ENCODE measurements at places on chromosomes 12 and 14.

DNA sequence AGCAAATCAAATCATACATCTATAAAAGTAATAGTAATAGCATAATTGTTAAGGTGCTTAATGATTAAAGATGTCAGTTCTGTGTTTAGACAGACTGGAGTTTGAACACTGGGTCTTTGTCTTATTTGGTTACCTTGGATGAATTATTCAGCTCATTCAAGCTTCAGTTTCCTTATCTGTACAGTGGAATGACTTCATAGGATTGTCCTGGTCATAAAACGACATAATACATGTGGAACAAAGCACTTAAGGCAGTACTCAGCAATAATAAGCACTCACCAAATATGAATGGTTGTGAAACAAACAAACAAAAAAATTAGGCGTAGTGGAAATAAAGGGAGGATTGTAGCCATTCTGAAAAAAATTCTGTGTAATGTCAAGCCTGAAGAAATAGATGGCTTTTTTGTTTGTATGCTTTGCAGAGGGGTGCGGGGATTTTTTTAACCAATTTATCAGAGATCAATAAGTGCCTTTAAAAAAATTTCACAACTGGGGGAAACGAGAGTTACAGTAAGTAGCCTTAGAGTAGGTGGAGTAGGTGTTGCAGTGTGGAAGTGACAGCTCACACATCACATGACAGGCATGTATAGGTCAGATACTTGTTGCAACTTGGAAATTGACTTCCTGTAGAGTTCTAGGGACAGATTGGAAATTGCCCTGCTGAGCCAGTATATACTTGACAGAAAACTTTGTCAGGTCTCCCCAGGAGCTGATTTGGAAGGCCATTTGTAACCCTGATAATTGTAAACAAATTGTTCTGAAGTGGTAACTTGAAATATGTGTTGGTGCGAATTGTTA is 157.7 kb downstream of the SLC15A5 start:
- peak; percentile 1 for DNase-seq

GRCh38 chr12:15899282-15899870 is 11.8 kb upstream of the DERA start:
- peak; percentile 59 for DNase-seq

DNA sequence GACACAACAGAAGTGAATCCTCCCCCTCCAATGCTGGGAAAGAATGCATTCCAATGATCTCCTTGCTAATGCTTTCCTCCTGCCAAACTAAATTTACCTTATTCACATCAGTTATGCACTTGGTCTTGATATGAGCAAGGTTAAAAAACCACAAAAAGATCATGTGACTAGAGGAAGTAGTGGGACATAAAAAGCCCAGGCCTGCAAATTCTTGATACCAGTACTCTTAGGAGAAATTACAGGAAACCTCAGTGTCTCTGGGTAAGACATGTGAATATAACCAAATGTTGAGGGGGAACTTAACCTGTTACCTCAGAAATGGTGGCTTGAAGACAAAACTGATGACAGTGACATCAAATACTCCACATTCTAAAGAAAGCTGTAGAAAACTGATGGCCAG is 427.1 kb downstream of the RPS29 start:
- no peak for DNase-seq

DNA sequence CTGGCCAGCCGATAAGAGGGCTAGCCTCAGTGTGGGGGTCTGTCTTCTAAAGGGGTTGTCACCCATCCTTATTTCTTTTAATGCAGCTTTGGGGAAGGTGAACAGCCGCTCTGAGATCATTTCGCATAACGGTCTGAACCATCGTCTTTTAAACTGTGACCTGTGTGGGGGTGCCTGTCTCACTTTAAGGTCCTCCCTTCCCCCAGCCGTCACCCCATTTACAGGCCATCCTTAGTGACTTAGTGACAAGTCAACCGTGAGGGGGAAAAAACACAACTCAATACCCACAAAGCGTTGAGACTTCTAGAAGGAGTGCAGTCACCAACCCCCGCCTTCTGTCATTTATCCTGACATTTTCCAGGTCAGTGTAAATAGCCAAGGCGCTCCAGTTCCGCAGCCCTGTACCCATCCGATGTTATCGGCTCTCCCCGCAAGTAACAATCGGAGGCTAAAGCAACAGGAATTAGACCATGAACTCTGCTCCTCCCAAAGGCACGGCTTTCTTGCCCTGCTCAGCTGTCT is 505 bp upstream of the DENND5B start:
- DNase-seq: no peak

GRCh38 chr12:15276088-15276698 is 46.1 kb upstream of the PTPRO start:
- DNase-seq: peak; percentile 78

DNA sequence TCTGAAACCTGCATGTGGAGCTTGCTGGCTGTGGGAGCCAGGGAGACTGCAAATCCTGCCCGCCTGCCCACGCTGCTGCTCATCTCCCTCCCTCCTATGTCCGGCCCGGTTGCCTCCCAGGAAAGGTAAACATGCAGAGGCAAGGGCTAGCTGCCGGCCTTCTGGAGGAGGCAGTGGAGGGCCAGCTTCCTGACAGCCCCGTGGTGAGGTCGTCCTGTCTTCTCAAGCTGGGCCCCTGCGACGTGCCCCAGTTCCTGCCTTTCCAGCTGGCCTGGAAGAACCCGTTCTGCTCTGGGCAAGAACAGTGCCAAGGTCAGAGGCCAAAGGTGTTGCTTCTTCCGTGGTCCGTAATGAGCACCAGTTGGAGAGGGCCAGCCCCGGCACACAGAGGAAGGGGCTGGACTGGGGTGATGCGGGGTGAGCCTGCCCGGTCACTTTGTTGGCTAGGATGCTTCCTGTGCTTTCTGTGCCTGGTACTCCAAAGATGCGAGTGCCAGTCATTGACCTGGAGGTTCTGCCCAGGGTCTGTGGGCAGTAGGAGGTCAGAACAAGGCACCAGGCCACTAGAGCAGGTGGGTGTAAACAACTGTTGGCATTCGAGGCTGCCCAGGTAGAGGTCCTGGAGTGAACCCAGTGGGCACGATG is 25.3 kb downstream of the TPCN1 start:
- no peak for DNase-seq

- no peak for DNase-seq
Observed at GRCh38 chr14:22390195-22390594, 198.8 kb downstream of the DAD1 start.

DNA sequence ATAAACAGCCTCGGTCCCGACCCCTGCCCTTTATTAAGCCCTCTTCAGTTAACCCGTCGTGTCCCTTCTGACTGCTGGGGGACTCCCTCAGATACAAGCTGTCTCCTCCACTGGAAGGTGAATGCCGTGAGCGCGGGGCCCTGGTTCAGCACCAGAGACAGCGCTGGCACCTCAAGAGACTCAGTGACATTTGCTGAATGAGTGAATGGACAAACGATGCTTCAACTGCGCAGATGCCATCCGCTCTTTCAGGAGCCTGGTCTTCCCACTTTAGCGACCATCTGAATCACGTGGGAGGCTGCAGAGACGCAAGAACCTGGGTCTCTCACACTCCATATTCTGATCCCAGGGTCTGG is 92.6 kb upstream of the SFSWAP start:
- DNase-seq: peak; percentile 18

DNA sequence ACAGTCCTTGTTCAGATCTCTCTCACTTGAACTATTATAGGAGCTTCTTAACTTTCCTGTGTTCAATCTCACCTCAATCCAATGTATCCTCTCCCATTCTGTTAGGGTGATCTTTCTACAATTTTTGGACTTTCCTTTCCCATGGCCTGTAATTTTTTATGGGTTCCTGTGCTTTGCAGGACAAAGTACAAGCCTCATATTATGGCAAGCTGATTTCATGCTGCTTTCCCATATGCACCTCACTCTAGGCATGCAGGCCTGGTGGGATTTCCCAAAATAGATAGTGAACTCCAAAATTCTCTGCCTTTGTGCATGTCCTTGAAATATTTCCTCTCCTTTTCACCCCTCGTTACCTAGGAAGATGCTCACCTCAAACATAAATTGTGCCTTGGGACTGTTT is 499.4 kb downstream of the NAV3 start:
- DNase-seq: no peak

- DNase-seq: peak; percentile 33
Observed at GRCh38 chr14:103072595-103073366, 11.2 kb upstream of the LBHD2 start.

- DNase-seq: no peak
Observed at GRCh38 chr12:107801150-107801549, 26.6 kb downstream of the ASCL4 start.

GRCh38 chr14:22887260-22887989 is 4.4 kb downstream of the REM2 start:
- peak; percentile 96 for DNase-seq

DNA sequence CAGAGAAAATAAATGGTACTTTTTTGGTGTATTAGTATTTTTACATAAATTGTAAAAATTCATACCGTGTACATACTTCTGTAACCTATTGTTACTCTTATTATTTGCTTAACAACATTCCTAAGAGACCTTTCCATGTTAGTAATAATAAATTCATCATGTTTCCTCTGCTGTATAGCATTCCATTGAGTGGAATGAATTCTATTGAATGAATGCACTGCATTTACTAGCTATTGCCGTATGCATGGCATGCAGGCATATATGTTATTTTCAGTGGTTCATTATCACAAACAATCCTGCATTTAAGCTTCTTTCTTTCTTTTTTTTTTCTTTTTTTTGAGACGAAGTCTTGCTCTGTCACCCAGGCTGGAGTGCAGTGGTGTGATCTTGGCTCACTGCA is 137.6 kb upstream of the TBX3 start:
- DNase-seq: no peak

DNA sequence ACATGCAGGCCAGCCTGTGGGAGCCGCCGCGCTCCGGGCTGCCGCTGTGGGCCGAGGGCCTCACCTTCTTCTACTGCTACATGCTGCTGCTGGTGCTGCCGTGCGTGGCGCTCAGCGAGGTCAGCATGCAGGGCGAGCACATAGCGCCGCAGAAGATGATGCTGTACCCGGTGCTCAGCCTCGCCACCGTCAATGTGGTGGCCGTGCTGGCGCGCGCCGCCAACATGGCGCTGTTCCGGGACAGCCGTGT is 2.9 kb downstream of the TMEM121 start:
- DNase-seq: no peak

DNA sequence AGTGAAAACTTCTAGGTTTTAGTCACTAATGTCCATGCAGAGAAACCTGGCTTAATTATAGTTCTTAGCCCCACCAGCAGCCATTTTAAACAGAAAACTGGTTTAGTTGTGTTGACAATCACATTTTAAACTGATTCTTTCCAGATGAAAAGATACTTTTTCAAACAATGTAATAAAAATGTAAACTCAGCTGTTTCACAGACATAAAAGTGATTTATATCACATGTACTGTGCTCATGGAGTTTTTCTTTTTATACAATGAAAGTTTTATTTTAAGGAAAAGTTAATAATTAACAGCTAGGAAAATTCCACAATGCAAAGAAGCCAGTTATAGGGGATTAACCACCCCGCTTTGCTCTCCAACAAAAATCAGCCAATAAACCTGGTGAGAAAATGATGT is 129.7 kb downstream of the PAX9 start:
- no peak for DNase-seq

All from MCF 10A (cell line).